ENCODE measurements at places on chromosomes 4 and X.

GRCh38 chrX:54945224-54945623, 24.6 kb downstream of the TRO start:
- no peak for DNase-seq

- no peak for DNase-seq
Measured at GRCh38 chr4:174658246-174658645, 136.0 kb upstream of the HPGD start.

GRCh38 chr4:86160426-86160825, 199.4 kb downstream of the MAPK10 start:
- DNase-seq: no peak

- DNase-seq: no peak
Measured at GRCh38 chrX:19683358-19683757, 168.1 kb upstream of the MAP3K15 start.

DNA sequence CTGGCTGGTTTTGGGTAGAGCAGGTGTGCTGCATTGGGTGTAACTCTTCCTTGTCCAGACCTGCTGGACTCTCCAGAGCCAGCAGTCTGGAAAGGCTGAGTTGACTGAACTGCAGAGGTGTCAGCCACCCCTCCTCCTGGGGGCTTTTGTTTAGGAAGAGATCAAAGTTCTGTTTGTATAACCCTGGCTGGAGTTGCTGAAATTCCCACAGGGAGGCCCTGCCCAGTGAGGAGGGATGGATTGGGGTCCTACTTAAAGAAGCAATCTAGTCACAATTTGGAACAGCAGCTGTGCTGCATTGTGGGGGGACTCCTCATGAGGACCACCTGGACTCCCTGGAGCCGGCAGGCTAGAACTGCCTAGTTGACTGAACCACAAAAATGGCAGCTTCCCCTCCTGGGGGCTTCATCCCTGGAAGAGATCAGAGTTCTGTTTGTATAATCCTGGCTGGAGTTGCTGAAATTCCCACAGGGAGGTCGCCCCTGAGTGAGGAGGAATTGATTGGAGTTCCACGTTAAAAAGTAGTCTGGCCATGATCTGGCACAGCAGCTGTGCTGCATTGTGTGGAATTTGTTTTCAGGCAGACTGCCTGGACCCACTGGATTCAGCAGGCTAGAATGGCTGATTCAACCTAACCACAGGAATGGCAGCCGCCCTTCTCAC, 264.9 kb upstream of the ZC4H2 start:
- DNase-seq: no peak

GRCh38 chr4:168367065-168367464, 48.5 kb upstream of the DDX60 start:
- no peak for DNase-seq

GRCh38 chrX:71098302-71098701, 2.7 kb downstream of the FOXO4 start:
- peak; percentile 82 for DNase-seq

GRCh38 chr4:119663160-119663788, 34.7 kb upstream of the PDE5A start:
- DNase-seq: no peak

DNA sequence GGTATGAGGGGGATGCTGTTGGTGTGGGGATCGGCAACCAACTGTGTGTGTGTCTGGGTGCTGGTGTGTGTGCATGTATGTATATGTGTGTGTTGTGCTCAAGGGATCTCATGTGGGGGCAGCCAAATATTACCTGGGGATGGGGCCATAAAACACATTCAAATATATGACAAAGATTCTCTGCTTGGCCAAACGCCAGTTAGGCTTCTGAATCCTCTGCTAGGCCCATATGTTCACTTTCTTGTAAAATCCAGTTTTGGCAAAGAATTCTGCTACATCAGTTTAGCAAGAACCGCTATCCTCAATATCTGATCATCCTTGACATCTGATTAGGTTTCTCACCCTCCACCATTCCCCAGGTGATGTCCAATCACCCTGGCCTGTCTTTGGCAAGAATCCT, 106.6 kb downstream of the RASL11B start:
- no peak for DNase-seq

- no peak for DNase-seq
Measured at GRCh38 chrX:46029777-46030176, 515.4 kb downstream of the ZNF674 start.

DNA sequence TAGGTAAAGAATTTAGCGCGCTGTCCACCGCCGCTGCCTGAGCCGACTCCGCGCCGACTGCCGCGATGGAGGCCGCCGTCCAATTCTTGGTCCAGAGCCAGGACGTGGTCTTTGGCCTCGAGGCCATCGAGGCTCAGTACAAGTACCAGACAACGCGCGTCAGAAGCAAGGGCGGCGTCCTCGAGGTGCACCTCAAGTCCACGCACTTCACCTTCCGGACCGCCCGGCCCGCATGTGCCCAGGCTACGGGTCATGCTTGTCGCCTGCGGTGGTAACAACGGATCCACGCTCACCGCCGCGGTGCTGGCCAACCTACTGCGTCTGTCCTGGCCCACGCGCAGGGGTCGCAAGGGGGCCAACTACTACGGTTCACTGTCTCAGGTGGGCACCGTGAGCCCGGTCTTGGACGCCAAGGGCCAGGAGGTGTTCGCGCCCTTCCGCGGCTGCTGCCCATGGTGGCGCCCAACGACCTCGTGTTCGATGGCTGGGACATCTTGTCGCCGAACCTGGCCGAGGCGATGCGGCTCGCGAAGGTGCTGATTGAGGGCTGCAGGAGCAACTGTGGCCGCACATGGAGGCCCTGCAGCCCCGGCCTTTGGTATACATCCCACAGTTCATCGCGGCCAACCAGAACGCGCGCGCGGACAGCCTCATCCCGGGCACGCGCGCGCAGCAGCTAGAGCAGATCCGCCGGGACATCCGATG, 128.0 kb downstream of the ANAPC4 start:
- DNase-seq: no peak

DNA sequence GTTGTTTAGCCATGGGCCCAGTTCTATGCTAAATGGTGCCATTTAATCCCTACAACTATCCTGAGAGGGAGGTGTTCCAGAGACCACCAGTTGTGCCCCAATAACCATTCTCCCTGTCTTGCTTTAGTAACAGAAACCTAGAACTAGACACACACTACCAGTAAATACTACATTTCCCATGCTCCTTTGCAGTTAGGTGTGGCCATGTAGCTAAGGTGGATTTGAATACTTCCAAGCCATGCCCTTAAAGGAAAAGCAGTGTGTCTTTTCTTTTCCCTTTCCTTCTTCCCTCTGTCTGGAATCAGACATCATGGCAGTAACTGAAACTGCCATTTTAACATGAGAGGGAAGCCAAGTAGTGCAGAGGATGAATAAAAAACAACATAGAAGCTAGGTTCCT, 90.9 kb upstream of the TMEM33 start:
- DNase-seq: no peak

DNA sequence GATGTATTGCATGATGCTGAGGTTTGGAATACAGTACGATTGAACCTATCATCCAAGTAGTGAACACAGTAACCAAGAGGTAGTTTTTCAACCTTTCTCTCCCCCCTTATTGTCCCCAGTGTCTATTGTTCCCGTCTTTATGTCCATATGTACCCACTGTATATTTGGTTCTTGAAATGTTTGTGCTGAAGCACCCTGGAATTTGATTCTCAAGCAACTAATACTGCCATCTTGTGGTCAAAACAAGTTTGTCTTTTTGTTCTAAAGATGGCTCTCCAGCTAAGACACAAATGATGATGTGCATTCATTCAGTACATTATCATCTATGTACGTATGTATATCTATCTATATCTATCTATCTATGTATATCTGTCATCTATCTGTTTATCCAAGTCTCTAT, 33.5 kb upstream of the DCX start:
- DNase-seq: peak; percentile 9

- no peak for DNase-seq
Measured at GRCh38 chrX:11555759-11556158, 110.0 kb downstream of the ARHGAP6 start.

DNA sequence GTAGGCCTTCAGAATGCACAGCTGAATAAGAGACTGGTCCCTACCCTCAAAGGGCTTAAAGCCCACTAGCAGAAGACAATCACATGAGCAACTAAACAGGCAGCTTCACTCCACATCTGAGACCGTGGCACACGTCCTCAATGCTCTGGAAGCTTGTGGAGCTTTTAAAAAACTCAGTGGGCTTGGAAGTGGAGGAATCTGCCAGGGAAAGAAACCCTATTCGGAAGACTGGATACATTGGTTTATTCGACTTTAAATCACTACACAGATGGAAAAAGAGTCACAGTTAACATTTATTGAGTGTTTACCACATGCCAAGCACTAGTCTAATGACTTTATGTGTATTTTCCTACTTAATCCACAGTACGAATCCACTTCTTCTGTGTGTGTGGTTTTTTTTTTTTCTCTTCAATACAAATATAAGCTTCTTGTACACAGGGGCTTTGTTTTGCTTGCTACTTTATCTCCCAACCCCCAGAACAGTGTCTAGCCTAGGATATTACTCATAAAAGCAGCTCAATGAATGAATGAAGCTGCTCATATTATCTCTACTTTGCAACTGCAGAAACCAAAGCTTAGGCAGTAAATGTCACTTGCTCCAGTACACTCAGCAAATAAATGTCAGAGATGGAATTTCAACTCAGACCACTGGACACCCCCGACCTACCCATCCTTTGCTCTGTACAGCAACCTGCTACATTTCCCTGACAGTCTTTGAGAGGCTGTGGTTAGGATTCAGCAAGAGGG, 137.7 kb downstream of the LDB2 start:
- no peak for DNase-seq

- no peak for DNase-seq
Measured at GRCh38 chr4:90317785-90318184, 190.6 kb downstream of the CCSER1 start.

DNA sequence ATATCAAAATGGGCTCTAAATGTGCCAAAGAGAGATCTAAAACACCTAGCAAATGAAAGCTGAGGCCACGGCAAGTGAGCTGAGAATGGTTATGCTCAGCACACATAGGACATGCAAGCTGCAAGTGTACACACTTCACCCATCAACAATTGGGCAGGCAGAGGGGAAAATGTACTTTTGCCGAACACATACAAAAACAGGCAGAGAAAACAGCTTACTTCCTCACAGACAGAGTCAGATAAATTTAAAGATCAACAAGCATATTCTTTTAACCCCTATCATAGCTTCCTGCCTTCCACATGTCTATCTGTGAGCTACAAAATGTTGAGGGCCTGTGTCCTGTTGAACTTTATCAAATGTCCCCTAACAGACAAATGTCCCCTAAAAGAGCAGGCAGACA, 60.3 kb downstream of the SH3KBP1 start:
- no peak for DNase-seq

GRCh38 chr4:125243789-125244397, 70.9 kb upstream of the FAT4 start:
- no peak for DNase-seq

DNA sequence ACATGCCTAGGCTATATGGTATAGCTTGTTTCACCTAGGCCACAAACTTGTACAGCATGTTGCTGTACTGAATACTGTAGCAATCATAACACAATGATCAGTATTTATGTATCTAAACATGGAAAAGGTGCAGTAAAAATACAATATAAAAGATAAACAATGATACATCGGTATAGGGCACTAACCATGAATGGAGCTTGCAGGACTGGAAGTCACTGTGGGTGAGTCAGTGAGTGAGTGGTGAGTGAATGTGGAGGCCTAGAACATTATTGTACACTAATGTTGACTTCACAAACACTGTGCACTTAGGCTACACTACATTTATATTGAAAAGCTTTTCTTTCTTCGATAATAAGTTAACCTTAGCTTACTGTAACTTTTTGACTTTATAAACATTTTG, 45.6 kb upstream of the ANK2 start:
- no peak for DNase-seq

- DNase-seq: no peak
Measured at GRCh38 chr4:123747016-123747415, 350.4 kb downstream of the SPRY1 start.

- no peak for DNase-seq
Measured at GRCh38 chr4:181261279-181261678, 981.9 kb upstream of the TENM3 start.

GRCh38 chr4:8586671-8587468, 5.7 kb upstream of the CPZ start:
- no peak for DNase-seq

GRCh38 chr4:101835121-101835904, 44.8 kb downstream of the BANK1 start:
- no peak for DNase-seq

DNA sequence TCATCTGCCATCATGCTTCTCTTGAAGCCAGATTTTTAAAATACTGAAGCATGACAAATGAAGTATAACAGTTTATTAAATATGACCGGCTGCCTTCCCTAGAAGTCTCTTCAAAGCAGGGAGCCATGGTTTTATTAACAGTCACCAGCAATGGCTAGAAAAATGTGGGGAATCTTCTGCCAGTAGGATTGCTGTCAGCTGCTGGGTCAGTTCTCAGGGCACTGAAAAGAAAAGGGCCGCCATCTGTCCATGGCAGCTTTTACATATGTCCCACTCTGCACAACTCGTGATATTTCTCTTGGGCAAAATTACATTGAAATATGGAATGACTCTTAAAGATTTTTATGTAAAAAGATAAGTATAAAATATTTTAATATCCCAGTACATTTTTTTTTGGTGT, 2.8 kb downstream of the CCNG2 start:
- DNase-seq: no peak

DNA sequence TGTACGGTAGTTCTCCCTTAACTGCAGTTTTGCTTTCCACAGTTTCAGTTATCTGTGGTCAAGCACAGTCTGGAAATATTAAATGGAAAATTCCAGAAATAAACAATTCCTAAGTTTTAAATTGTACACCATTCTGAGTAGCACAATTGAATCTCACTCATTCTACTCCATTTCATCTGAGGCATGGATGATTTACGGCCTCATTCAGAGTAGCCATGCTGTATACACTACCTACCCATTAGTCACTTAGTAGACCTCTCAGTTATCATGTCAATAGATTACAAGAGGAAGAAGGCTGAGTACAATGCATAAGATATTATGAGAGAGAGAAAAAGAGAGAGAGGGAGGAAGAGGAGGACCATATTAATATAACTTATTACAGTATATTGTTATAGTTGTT, 77.5 kb downstream of the ENOX2 start:
- DNase-seq: no peak

- no peak for DNase-seq
Measured at GRCh38 chr4:121177246-121178137, 13.4 kb upstream of the TNIP3 start.

- no peak for DNase-seq
Measured at GRCh38 chr4:30837131-30837539, 117.0 kb downstream of the PCDH7 start.
